IMR-90 (cell line): ENCODE measurements at places on chromosomes 11 and 22. TPM values are rescaled to one million over a fixed set of nuclear protein-coding genes. Genes with fewer than 3 reads are reported as not detected.

GRCh38 chr11:16169956-16170847 is 186.1 kb downstream of the SOX6 start:
- no peak for DNase-seq

DNA sequence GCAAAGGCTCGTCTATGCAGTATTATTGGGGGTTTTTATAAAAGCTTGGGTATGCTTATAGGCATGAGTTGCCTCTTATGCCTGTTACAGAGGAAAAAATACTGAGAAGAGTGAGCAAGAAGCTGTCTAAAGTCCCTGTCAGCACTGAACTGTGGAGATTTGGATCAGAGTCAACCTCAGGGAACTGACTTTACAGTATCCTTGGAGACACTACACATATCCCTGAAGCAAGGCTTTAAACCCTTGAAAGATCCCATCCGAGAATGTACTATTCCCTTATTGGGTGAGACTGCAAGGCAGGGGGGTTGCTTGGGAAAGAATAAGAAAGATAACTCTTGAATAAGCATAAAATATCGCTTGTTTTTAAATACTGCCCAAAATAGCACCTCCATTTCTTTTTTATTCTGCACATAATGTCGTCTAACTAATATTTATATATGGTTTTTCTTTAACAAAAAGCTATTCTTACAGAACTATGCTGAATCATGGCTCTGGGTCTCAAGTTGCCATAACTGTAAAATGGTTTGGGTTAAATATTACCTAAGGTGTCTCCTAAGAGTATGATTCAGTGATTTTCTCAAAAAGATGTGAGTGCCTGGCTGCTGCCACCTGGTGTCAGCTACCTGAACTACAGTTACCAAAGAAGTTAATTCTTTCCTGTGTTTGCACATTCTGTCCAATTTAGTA is 1062.8 kb downstream of the DLG2 start:
- DNase-seq, result peak; percentile 44

The CPT1B gene
- total RNA-seq, result 0.36 and 0.56 TPM in 2 replicates

DNA sequence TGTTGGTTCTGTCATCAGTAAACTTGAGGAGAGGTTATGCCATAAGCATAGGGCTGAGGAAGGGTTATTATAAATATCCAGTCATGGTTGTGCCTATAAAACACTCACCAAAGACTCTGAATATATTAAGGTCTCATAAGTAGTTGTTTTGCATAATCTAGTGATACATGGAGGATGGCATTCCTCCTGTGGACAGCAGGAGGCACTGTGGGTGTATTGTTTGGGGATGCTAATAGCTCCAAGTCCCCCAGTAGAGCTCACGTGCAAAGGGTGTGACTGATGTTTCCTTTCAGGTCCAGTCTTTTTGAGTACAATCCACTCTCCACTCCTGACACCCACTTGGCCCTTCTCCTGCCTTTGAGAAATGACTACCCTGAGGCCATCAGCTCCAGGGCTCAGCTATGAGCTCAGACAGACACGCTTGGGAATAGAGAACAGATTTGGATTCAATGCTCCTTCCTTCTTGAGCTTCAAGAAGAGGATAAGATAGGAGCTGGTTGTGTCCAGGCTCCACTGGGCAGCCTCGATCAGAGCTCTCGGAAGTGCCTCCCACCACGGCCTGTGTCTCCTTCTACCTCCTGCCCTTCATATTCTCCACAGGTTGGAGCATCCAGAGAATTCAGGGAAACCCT is 85.2 kb upstream of the IGLL5 start:
- DNase-seq, result no peak

DNA sequence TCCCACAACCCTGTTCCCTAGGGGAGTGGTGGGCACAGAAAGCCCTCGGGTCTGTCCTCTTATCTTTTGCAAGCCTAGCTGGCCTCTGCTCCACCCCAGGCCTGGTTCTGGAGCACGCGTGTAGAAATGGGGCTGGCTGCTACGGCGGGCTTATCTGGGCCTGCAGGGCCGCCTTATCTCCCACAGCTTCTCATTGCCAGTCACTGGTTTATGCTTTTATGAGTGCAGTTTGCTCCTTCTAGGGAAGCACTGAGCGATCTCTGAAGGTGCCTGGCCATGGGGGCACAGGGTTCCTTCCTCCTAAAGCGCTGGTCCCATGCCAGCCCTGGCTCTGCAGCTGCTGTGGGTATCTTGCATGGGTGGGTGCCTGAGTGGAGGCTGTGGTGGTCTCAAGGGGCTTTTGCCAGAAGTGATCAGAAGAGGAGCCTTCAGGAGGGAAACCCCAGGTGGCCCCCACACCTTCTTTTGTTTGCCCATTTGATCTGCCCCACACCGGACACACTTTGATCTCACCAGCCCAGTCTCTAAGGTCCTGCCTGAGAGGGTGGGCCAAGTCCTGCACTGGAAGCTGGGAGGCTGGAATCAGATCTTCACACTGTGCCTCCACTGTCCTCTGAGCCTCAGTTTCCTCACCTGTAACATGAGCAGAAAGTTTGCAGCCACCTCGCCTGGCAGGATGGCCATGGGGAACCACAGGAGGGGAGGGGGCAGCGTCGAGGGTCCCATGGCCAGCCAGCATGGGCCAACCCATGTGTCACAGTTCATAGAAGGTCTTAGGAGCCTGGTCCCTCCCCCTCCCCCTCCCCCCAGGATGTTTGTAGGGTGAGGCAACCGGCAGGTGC is 86.6 kb upstream of the FGF3 start:
- DNase-seq, result no peak
